Stimulated activated CD8-positive, alpha-beta memory T cell treated with anti-CD3 and anti-CD28 coated beads, Interleukin-4, amount 100 ng/mL, for 1 hour (primary cell): ENCODE measurements at places on chromosomes 7 and 10.

DNA sequence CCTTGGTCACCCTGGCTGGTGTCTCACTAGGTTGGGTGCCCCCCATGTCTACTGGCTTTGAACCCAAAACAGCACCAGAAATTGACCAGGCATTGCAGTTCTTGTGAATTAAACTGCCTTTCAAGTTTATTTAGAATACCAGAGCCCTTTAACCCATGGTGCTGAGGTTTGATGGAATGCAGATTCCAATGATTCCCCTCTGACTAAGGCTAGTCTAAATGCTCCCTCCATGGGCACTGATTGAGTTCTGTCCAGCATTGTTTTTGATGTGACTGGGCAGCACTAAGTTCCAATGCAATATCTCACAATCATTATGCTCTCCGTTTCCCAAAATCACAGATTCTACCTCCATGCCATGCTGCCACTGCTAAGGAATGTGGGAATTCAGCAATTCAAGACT, 1047.4 kb upstream of the LRRN3 start:
- DNase-seq: no peak

DNA sequence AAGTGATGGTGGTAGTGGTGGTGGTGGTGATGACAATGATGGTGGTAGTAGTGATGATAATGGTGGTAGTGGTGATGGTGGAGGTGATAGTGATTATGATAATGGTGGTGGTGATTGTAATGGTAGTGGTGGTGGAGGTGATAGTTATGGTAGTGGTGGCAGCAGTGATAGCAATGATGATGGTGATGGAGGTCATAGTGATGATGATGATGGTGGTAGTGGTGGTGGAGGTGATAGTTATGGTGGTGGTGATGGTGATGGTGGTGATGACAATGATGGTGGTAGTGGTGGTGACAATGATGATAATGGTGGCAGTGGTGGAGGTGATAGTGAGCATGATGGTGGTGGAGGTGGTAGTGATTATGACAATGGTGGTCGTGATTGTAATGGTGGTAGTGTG, 191.7 kb upstream of the RNF32 start:
- DNase-seq: no peak

DNA sequence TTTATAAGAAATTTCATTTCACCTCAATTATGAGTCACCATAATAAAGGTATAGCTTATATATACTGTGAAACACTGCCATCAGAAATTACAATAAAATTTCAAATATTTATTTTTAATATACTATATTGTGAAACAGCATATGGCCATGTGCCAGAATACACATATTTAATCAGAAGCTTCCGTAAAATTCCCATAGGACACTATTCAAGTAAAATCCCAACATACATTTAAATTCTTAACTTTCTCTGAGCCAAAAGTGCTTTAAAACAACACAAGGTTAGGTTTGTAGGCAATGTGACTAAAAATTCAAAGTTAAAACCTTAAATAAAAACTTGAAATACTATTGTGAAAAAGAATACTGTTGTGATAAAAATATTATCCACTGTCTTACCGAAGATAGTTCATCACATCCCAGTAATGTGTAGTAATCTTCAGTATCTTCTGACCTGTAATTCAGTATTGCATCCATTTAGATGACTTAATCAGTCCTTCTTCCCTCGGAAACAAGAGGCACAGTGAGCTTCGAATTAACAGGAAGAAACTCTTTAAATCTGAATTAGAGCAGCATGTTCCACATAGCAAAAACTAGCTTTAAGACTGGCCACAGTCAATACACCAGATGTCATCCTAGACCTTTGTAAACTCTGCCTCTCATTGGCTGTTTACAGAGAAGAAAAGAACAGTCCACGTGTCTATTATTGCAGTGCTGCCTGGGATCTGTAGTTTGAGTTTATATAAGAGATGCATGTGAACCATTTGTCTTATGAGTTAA, at the start of gene DNAJC12:
TSS of gene DNAJC12 (minus strand) at position 648 of the 774 bp plus-strand sequence. CDS start at position 471, 177 bp downstream.
- no peak for DNase-seq

DNA sequence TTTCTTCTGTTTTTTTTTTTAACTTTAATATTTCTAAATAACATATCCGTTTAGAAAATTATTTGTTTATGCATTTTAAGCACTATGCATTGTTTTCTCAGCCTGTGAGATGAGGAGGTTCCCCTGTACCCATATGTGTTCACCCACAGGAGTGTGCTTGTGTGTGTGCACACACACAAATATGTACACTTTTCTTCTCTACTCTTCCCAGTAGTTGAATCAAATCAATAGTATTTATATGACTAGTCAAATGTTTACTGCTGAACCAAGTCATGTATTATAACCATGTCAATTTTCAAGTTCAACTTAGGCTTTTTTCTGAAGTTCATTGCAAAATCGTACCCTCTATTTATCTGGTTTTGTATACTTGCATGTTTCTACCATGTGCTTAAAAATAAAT, 37.3 kb downstream of the HDAC9 start:
- no peak for DNase-seq

- no peak for DNase-seq
Measured at GRCh38 chr10:23155169-23155568, 36.9 kb upstream of the PTF1A start.
